Stimulated activated CD4-positive, alpha-beta T cell treated with anti-CD3 and anti-CD28 coated beads, Interleukin-4, amount 100 ng/mL, for 24 hours (primary cell): ENCODE measurements at places on chromosomes 7 and 10.

GRCh38 chr7:94332571-94332970, 62.1 kb upstream of the COL1A2 start:
- DNase-seq, result no peak

DNA sequence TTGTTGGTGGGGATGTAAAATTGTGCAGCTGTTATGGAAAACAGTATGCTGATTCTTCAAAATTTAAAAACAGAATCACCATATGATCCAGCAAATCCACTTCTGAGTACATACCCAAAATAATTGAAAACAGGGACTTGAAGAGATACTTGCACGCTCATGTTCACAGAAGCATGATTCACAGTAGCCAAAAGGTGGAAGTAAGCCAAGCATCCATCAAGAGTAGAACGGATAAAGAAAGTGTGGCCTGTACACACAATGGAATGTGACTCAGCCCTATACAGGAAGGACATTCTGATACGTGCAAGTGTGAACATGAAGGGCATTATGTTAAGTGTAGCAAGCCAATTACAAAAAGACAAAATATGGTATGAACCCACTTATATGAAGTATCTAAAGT, 696.7 kb upstream of the CELF2 start:
- DNase-seq, result no peak

DNA sequence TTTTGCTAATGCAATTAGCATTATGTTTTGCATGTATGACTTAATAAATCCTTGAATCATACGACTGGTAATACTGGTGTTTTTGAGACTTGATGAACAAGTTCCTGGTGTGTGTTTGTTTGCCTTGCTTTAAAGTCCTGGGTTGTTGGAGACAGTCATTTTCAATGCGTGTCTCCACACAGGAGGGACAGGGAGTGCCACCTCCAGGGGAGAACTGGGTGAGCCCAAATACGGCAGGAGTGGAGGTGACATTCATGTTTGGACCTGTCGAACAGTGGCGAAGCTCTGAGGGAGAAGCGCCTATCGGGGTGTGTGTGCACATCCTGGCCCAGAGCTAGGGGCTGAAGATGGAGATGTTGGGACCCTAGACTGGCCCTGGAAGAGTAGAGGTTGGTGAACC, 43.8 kb downstream of the DAGLB start:
- DNase-seq, result no peak

DNA sequence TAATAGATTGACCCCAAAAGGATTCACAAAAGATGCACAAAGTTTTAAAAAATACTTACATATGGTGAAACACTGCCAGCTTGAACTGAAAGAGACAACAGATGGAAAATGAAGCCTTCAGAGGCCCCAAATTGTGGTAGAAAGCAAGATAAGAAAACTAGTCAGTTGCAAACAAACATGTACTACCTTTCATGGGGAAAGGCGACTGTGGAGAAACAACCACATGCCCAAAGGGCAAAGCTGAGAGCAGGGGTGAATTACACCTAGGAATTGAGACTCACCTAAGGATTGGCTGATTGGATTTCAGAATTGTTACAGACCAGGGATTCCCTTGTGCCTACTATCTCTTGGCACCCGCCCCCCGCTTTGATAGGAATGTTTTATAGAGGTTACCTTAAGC, 13.1 kb downstream of the EPC1 start:
- no peak for DNase-seq

- DNase-seq, result peak; percentile 10
Observed at GRCh38 chr7:120996333-120996987, 7.9 kb downstream of the CPED1 start.

GRCh38 chr7:46580766-46581165, 659.7 kb upstream of the IGFBP3 start:
- DNase-seq, result no peak
